ENCODE measurements at places on chromosomes 16 and 17. TPM values are rescaled to one million over a fixed set of nuclear protein-coding genes. Genes with fewer than 3 reads are reported as not detected.

Gene HS3ST3B1
- 9.7 TPM for total RNA-seq

Gene SCN4A
- total RNA-seq, result 0.02 TPM

Gene NPTX1
- 0.17 TPM for total RNA-seq

Gene KIF2B
- total RNA-seq, result not detected

Gene ABCA9
- not detected for total RNA-seq

Gene GDPD3
- not detected for total RNA-seq

Gene FGF11
- not detected for total RNA-seq

Gene ZG16
- total RNA-seq, result not detected

Gene NPIPA8
- total RNA-seq, result 2.1 TPM

Gene TSR3
- 41.5 TPM for total RNA-seq

Gene MRC2
- 79.9 TPM for total RNA-seq

Gene RAMP2
- not detected for total RNA-seq

Gene PLXDC1
- total RNA-seq, result not detected

Gene CD19
- not detected for total RNA-seq

Gene AKTIP
- 17.1 TPM for total RNA-seq

Gene CACNA1H
- total RNA-seq, result 2.0 TPM

Gene HBA1
- total RNA-seq, result not detected

Gene TSC2
- total RNA-seq, result 11.0 TPM

Gene STX1B
- not detected for total RNA-seq

Gene SYT17
- 3.2 TPM for total RNA-seq

Gene ACE
- total RNA-seq, result not detected

Gene PMFBP1
- total RNA-seq, result not detected

Gene CFDP1
- 65.4 TPM for total RNA-seq

Gene TEX14
- not detected for total RNA-seq

Gene AFMID
- total RNA-seq, result 33.1 TPM

Gene SPAG5
- 72.2 TPM for total RNA-seq

Gene TBC1D3K
- total RNA-seq, result not detected

Gene KLHL10
- total RNA-seq, result not detected

Gene AP2B1
- total RNA-seq, result 57.2 TPM

Gene TRIM16
- 193 TPM for total RNA-seq

Gene GPATCH8
- total RNA-seq, result 15.0 TPM

Gene TBC1D26
- total RNA-seq, result not detected

Gene CD300E
- total RNA-seq, result not detected

Gene KRT222
- total RNA-seq, result not detected

Gene CA4
- not detected for total RNA-seq

Gene SYNGR3
- total RNA-seq, result 3.4 TPM

Gene CBLN1
- 0.68 TPM for total RNA-seq

Gene ZNF469
- 0.12 TPM for total RNA-seq

Gene CBX1
- 116 TPM for total RNA-seq

Gene B4GALNT2
- total RNA-seq, result not detected

Gene DYNC1LI2
- 52.8 TPM for total RNA-seq

Gene LDHD
- 0.10 TPM for total RNA-seq

Gene AURKB
- total RNA-seq, result 50.5 TPM

Gene PDK2
- 41.2 TPM for total RNA-seq

Gene TMC7
- 1.5 TPM for total RNA-seq

Gene TP53TG3B
- total RNA-seq, result not detected

Gene TNP2
- total RNA-seq, result not detected

Gene SNX20
- not detected for total RNA-seq

Gene SCARF1
- total RNA-seq, result not detected

Gene EFCAB5
- total RNA-seq, result not detected

Gene ZPBP2
- total RNA-seq, result not detected

Gene NDUFAF8
- total RNA-seq, result 47.4 TPM

Gene PDE6G
- not detected for total RNA-seq

Gene SIAH1
- 38.3 TPM for total RNA-seq

Gene RASL10B
- 6.2 TPM for total RNA-seq

Gene SLC12A3
- not detected for total RNA-seq

Gene USH1G
- total RNA-seq, result 0.54 TPM
